ENCODE measurements at places on chromosomes 2 and 18.

GRCh38 chr2:22281033-22281432 is 1103.9 kb upstream of the KLHL29 start:
- no peak for DNase-seq

- DNase-seq, result no peak
These were observed 31.0 kb downstream of the SP100 start for GRCh38 chr2:230447036-230447435.

DNA sequence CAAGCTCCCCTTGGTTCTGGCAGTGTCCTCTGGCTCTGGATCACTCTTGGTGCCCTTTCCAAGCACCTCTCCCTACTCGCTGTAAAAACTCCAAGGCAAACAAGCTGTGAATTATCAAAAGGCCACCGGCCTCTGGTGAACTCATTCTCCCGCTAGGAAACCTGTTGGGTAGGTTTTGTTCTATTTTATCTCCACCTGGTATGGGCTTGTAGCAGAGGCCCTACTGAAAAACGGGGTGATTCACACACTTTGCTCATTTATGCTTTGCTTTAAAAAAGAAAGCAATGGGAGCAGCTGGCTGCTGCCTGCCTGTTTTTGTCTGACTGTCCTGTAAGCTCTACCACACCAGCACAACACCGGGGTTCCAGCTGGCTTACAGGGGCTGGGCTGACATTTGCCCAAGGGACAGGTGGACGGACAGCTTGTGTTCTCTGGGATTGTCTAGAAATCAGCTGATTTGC is 56.8 kb downstream of the SH3BP4 start:
- no peak for DNase-seq

- no peak for DNase-seq
These were observed 162.0 kb downstream of the SH3BP4 start for GRCh38 chr2:235113854-235114253.
